ENCODE measurements at places on chromosomes 1 and 21.

DNA sequence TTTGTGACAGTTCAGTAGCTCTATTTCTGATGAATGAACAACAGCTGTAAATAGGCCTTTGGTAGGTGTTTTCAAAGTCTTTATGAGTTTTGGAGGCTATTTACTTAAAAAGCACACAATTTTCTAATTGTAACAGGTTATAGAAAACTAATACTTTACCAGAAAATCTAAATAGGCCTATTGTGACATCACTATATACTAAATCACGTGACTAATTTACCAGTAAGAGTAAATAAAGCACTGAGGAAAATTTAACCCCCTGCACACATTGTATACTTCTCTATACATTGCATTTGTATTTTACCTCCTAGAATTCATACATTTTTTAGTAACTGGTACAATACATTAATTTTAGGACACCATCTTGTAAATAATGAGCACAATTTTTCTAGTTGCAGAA, 15.0 kb downstream of the KRTAP26-1 start:
- DNase-seq: no peak

GRCh38 chr1:10074059-10074851, 41.5 kb downstream of the UBE4B start:
- DNase-seq: peak; percentile 90

DNA sequence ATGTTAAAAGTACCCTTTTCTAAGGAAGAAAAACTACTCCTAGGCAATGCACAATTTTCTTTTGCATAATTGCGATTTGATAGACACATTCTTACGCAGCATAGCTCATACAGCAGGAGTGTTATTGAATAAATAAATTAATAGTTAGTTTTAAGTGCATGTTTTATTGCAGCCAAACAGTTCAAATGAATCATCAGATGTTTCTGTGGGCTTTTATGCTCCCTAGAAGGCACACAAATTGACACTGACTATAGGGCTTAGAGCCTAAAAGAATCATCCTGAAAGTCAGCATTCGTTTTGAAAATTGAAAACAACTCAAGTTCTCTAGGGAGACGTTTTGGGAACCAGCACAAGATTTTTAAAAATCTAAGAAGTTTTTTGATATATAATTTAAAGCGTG, 411.9 kb downstream of the HLX start:
- DNase-seq: no peak

GRCh38 chr1:82160903-82161302, 360.2 kb downstream of the ADGRL2 start:
- DNase-seq: no peak

GRCh38 chr1:179805291-179806195, 62.5 kb downstream of the FAM163A start:
- DNase-seq: no peak

DNA sequence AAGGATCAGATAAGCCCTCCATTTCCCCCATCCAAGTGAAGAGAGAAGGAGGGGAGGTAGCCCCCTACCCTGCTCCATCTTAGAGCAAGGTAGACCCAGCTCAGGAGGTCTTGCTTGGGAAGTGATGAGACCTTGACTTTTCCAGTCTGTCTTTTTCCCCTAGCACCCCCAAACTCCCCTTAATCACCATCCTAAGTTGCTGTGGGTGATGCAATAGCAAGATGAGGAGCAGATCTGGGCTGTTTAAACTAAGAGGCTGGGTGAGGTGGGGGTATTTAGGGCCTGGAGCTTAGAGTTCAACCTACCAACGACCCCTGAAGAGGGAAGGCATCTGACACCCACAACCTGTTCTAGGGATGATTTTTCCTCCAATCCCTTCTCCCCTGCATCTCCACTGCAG, 1.7 kb downstream of the ATP1A2 start:
- no peak for DNase-seq

DNA sequence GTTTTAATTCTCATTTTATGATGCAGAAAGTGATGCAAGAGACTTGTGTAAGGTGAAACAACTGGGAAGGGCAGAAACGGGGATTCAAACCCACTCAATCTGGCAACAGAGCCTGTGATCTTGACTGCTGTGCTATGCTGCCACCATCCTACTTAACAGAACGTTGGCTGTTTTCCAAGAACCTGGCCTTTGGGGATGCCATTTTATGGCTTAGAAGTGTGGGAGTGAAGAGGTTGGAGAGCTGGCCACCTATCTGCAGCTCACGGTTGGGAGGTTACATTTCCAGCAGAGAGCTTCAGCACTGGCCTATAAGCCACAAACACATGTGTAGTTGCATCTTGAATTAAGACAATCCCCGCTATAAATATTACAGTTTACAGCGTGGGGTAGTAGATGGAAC, 235.3 kb downstream of the PRDM2 start:
- DNase-seq: no peak

DNA sequence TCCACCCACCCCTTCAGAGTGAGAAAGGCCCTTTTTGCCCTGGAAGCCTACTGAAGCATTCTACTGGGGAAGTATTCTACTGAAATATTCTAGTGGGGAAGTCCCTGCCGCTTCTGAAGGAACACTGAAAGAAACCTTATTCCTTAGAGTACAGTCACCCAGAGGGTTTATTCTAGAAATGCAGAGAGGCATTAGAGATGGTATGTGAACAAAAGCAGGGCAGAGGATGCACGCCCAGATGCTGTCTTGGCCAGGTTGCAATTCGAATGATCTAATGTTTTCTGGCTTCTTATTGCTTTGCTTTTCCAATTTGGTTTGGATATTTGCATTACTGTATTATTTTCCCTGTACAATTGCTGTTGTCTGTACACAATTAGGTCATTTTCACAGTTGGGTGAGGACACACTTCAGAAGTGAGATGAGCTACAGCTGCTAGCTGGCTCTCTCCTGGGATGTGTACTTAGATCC, 37.1 kb downstream of the CCN1 start:
- DNase-seq: peak; percentile 18

- DNase-seq: no peak
These were observed at the start of gene DHRS3 for GRCh38 chr1:12617901-12618660. Gene DHRS3 (minus strand): TSS chr1:12618210. CDS start chr1:12617348, 862 bp downstream.

DNA sequence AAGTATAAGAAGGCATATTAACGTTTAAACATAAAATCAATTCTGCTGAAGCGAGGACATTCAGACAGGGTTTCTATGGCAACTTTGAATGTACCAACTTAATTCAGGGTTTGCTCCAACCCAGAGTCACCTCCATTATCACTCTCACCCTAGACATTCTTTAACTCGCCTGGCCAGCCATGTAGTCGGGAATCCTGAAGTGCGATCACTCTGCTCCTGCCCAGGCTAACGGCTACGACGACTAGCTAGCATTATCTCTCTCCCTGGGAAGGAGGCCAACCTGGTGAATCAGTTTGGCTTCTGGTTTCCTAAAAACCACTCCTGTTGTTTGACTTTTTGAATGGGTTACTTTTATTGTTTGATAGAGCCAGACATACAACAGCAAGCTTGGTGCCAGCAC, 38.9 kb upstream of the ZBTB18 start:
- peak; percentile 90 for DNase-seq

- DNase-seq: no peak
These were observed 26.2 kb downstream of the NEK2 start for GRCh38 chr1:211648980-211649934.

- no peak for DNase-seq
These were observed 40.7 kb downstream of the ZNF281 start for GRCh38 chr1:200369131-200369530.

- no peak for DNase-seq
These were observed 5.4 kb downstream of the CITED4 start for GRCh38 chr1:40856656-40857302.

- no peak for DNase-seq
These were observed 171.3 kb downstream of the HHAT start for GRCh38 chr1:210499956-210500355.

DNA sequence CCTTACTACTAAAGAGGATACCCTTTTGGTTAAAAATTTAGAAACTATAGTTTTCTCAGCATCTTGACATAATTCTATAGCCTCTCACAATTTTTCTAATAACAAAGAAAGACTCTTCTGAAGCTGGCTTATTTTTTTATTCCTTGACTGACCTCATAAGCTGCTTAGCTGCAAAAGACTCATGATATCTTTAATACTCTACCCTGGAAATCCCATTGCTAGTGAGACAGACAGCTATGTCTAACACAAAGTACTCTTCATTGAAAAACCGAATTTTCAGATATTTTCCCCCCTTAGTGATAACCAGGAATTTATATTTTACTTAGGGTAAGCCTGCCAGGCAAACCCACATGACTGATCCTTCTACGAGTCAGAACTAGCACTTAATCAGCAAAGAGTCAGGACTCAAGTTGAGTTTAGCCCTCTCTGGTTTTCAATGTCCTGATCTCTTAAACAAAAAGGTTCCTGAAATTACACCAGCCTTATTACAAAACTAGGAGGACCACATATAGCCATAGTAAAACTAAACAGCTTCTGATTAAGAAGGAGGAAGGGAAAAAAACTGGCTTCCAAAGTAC, 56.9 kb downstream of the ENAH start:
- DNase-seq: no peak

DNA sequence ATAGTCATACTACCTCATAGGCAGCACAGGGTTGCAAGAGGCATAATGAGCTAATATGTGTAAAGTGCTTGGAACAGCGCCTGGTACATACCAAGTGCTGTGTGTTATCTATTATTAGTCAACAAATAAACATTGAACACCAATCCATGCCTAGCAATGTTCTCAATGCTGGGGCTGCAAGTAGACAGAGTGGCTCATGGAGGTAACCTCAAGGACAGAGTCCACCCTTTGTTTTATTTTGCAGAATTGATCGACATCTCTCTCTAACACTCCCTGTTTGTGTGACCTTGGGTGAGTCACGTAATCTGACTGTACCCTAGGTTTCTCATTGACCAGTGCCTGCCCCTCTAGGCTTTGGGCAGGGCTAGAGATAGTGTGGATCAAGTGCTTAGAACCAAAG, 164.0 kb upstream of the KLHDC7A start:
- no peak for DNase-seq

DNA sequence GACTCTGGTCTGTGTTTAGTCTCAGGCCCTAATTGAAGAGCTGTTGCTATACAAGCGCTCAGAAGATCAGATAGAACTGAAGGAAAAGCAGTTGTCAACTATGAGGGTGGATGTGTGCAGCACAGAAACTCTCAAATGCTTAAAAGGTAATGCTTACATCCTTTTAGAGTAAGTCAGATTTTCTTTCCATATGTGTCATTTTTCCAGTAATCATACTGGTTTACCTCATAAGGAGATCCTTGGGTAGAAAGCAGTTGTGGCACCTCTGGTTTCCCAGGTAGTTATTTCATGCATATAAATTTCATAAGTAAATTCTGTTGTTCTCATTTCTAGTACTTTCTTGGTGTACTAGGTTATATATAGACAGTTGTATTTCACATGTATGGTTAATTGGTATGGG, 43.0 kb upstream of the TARS2 start:
- no peak for DNase-seq

- DNase-seq: no peak
These were observed 510.0 kb downstream of the LTN1 start for GRCh38 chr21:28482657-28483056.

DNA sequence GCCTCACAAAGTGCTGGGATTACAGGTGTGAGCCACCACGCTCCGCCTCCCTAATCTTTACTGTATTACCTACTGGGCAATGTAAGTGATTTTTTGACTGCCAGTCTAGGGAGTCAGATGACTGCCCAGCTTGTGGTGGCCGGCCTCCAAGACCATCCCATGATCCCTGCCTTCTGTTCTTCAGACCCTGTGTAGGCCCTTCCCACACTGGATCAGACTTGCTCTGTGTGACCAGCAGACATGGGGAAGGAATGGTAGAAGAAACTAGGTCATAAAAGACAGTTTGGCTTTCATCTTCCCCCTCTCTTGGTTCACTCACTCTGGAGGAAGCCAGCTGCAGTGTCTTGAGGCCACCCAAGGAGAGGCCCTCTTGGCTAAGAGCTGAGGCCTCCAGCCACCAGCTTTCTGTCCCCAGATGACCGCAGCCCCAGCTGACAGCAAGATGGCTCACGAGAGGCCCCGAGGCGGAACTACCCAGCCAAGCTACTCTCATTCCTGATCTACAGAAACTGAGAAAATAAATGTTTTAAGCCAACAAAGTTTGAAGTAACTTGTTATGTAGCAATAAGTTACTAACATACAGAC, 14.5 kb upstream of the CBR3 start:
- DNase-seq: no peak

GRCh38 chr1:89761901-89762300, 58.9 kb upstream of the LRRC8D start:
- no peak for DNase-seq

DNA sequence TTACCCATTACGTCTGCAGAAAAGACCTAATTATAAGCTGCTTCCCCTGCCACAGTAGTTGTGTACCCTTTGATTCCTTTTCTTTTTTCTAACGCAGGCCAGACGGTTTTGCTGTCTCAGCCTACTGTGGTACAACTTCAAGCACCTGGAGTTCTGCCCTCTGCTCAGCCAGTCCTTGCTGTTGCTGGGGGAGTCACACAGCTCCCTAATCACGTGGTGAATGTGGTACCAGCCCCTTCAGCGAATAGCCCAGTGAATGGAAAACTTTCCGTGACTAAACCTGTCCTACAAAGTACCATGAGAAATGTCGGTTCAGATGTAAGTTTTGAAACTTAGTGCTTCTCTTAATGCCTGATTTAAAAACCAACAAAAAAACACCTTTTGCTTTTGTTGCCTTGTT, 35.8 kb downstream of the ATF6 start:
- DNase-seq: no peak

DNA sequence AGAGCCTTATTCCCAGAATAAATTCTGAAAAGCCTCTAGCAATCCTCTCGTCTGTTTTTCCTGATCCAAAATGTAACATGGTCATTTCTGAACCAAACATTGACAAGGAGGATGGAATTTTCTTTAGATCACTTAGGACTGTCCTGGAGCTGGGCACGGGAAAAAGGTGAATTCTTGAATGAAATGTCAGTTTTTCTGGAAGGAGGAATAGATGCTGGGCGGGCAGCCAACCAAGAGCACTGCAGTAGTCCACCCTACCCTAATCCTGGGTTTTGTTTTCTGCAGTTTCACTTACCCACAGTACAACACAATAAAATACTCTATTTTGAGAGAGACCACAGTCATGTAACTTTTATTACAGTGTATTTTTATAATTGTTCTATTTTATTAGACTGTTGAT, 20.9 kb downstream of the RIT1 start:
- DNase-seq: no peak

DNA sequence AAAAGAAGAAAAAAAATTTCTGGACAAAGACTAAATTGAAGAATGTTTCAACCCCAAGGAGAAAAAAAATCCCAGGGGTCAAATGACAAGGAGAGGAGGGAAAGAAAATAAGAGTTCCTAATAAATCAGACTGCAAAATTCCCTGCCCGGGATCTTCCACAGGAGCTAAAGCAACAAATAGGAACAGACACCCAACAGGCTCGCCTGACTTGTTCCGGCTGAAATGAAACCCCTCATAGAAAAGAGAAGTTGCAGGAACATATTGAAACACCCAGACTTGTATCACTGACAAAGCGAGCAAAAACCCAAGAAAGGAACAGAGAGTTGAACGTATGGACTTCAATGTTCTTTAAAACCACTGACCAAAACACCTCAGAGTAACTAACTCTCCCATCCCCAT, 123.0 kb downstream of the TIAM1 start:
- DNase-seq: no peak

Data from RCC 7860 (cell line).